ENCODE measurements at places on chromosomes 12 and 14. TPM values are rescaled to one million over a fixed set of nuclear protein-coding genes. Genes with fewer than 3 reads are reported as not detected.

The PCBP2 gene
- 684 TPM for total RNA-seq

The PARPBP gene
- total RNA-seq = 24.5 TPM

The HHIPL1 gene
- 0.05 TPM for total RNA-seq

The ST8SIA1 gene
- total RNA-seq = 0.86 TPM

The KLHDC1 gene
- 2.0 TPM for total RNA-seq

The ACVRL1 gene
- not detected for total RNA-seq

The SLC17A8 gene
- total RNA-seq = not detected

The TMEM233 gene
- not detected for total RNA-seq

The GRIP1 gene
- total RNA-seq = not detected

The ABCC9 gene
- not detected for total RNA-seq

The NT5DC3 gene
- total RNA-seq = 5.6 TPM

The KLRC4 gene
- not detected for total RNA-seq

The INSM2 gene
- total RNA-seq = not detected

The GABARAPL1 gene
- total RNA-seq = 5.4 TPM

The CCDC196 gene
- total RNA-seq = not detected

The PTCSC3 gene
- not detected for total RNA-seq

The CLEC2A gene
- not detected for total RNA-seq

Measured in T-helper 1 cell treated with Interleukin-12 subunit alpha and Interleukin-12 subunit beta and Interleukin-4 antibody, amounts not matched to agents 30 ng/mL and 1 ng/mL, for 36 hours (primary cell).